ENCODE measurements at places on chromosomes 4 and X.

- no peak for DNase-seq
Measured at GRCh38 chr4:140242357-140243277, 88.6 kb upstream of the MAML3 start.

DNA sequence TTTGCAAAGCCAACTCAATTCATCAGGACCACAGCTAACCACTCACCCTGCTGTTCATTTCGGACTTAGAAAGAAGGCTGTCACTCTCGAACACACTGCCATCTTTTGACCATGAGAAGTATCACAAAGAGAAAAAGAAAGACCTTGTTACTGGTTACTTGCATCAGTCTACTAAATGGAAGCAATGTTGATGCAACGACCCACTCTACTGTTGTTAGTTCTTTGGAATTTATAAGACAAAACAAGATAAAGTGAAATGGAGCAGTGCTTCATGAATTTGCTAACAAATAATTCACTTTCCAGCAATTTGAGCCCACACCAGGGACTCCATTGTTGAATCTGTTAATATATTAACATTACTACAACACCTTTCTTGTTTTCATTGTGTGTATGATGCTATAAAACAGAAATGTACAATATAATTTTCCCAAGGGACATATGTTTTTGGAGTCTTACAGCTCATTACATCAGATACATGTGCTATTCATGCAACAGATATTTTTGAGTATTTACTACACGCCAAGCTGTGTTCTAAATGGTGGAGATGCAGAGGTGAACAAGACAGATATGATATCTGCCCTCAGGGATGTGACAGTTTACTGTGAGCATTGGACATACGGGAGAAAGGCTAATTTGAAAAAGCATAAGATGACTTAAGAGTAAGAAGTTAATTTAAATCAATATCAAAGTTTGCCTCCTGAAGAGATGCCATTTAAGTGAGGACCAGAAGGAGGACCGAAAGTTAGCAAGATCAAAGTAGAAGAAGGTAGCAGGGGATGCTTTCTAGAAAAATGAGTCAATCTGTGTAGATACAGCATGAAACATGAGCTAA is 87.2 kb downstream of the AREG start:
- DNase-seq, result no peak

DNA sequence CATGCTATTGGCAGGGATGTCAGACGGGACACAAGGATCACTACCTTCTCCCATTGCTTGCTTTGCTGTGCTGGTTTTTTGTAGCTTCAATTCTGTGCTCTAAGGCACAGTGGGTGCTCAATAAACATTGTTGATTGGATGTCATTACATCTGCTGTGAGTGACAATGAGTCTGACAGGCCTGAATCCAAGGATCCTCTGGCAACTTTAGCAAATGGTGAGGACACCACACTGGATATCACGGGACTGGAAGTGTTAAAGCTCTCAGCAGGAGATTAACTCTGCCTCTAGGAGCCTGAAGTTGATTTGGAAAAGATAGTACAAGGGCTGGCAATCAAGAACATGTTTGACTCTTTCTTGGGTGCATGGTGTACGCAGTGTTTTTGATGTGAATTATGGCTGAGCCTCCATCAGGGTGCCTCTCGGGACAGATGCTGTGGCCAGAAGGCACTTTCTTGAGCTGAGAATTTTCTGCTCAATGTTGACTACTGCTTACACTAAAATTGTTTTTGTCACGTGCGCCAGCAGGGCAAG is 217.9 kb downstream of the ARAP2 start:
- DNase-seq, result no peak

- no peak for DNase-seq
Measured at GRCh38 chrX:84047339-84047738, 140.7 kb downstream of the RPS6KA6 start.

GRCh38 chr4:147830987-147831386 is 99.1 kb downstream of the ARHGAP10 start:
- no peak for DNase-seq

DNA sequence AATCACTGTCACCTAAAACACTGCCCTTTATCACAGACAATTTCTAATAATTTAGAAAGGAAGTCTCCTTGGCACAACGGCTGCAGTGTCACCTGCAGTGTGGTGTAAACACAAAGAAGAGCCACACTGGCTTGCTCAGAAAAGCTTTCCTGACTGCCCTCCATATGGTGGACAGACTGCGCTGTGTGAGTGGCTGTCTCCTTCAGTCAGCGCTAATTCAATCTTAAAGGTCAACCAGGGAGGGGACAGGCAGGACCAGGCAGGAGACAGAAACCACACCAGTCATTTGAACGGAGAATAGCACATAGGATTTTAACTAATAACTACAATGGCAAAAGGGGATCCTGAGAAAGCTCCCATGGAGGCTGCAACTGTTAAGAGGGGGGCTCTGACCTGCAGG is 132.1 kb downstream of the NSUN7 start:
- DNase-seq, result no peak

DNA sequence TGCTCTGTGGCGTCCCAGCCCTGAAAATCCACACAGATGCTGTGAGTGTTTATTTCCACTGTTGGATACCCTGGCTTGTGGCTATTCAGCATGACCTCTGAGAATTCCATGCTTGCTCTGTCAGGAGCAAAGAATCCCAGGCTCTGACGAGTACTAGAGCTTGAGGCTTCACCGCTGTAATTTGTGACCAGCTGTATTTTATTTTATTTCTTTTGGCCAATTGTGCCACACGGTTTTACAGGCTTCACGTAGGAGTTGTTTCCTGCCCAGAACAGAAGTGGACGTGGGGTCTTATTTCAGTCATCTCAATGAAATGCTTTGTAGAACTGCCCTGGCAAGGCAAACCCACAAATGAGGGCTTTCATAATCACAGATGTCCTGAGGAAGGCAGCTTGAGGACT is 69.4 kb upstream of the CLDN34 start:
- DNase-seq, result no peak

- no peak for DNase-seq
Measured at GRCh38 chrX:148611993-148612392, 111.6 kb downstream of the AFF2 start.

GRCh38 chrX:154018518-154019060 is 1.1 kb downstream of the IRAK1 start:
- no peak for DNase-seq

DNA sequence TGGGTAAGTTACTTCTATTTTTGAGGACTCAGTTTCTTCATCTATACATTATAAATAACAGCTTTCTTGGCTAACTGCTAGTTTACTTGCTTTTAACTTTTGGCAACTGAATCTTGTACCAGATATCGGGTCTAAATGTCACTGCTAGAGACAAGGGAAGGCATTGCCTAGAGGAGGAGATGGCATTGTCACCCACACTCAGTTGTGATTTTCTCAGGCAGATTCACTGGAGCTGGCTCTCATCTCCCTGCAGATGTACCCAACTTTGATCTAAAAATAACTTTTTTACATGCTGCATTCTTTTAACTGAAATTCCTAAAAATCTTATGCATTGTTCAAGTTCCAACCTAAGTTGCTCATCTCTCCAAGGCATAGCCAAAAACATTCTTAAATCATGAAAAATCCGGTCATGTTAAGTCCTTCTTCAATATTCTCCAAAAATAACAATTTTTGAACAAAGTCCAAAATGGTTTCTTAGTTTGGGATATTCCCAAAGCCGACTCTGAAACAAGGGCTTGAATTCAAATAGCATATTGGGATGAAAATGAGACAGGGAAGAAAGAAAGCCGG is 469.0 kb upstream of the BOD1L1 start:
- DNase-seq, result no peak

All from stimulated activated CD8-positive, alpha-beta memory T cell treated with anti-CD3 and anti-CD28 coated beads, Interleukin-2, amount 100 ng/mL, for 1 hour (primary cell).